ENCODE measurements at places on chromosomes 7 and 10. TPM values are rescaled to one million over a fixed set of nuclear protein-coding genes. Genes with fewer than 3 reads are reported as not detected.

DNA sequence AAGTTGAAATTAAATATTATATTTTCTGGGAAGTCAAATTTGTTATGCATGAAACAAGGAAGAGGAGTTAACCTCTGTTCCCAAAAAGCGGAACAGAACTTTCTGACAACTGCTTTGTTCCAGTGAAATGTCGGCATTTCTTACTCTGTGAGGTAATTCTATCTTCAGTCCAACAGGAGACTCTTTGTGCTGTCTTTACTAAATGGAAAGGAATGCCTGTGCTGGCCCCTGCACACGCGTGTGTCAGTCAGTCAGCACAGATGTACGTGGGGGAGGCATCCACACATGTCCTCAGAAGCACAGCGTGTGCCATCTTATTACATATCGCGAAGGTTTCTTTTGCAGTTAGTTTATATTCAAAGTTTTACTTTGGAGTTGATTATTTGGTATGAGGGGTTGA, 37.5 kb downstream of the NET1 start:
- DNase-seq = no peak

GRCh38 chr7:115136796-115137443, 215.0 kb downstream of the MDFIC start:
- DNase-seq = no peak

- no peak for DNase-seq
Measured at GRCh38 chr7:84701524-84702306, 485.1 kb downstream of the SEMA3D start.

DNA sequence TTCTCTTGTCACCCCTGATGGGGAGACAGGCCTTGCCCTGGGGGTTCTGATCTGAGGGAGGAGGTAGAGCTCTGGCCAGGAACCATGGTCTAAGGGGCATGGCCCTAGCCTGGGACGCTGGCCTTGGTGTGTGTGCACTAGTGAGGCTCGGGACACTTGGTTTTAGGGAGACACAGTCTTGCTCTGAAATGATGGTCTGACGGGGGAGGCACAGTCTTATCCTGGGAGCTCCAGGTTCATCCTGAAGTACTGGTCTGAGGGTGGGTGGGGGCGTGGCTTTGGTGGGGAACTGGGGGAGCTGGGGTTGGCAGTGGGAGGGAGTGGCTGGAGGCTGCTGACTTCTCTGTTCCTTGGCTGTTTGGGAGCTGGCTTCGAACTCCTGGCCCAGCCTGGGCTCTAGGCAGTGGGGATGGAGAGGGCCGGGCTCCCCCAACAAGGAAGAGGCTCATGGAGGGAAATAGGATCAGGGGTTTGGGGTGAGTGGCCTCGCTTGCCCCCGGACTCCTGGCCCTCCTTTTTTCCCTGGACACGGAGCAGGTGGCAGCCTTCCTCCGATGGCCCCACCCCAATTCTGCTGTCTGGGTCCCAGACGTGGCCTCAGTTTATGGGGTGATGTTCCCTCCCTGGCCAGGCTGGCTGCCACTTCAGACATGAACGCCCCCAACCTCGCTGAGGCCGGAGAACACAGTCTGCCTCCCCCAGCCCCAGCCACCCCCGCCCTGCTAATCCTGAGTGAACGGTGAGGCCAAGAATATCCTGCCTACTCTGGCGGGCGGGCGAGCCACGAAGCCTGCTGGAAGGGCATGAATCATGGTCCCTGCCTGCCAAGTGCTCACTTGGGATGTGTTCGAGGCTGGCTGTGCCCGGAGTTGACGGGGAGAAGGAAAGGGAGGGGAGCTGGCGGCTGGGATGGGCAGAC, 43.5 kb downstream of the TMEM270 start:
- no peak for DNase-seq

DNA sequence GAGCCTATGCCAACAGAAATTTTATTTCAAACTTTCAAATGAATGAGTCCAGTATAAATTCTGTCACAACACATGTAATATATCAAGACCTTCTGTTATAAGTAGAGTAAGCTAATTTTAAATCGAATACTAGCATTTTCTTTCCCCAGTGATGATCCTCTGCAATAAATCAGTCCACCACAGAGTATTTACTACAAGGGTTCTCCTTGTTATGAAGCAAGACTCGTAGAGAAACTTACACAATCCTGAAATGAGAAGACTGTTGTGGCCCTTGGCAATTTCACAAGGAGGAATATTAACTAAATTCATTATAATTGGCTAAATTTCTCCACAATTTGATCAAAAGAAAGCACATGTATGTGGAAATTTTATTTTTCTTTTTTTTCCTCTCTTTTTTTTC, 312.4 kb upstream of the DGKB start:
- DNase-seq = no peak

Gene ADCY1
- total RNA-seq = 1.3 TPM

GRCh38 chr10:28849309-28849708, 172.0 kb downstream of the BAMBI start:
- no peak for DNase-seq

DNA sequence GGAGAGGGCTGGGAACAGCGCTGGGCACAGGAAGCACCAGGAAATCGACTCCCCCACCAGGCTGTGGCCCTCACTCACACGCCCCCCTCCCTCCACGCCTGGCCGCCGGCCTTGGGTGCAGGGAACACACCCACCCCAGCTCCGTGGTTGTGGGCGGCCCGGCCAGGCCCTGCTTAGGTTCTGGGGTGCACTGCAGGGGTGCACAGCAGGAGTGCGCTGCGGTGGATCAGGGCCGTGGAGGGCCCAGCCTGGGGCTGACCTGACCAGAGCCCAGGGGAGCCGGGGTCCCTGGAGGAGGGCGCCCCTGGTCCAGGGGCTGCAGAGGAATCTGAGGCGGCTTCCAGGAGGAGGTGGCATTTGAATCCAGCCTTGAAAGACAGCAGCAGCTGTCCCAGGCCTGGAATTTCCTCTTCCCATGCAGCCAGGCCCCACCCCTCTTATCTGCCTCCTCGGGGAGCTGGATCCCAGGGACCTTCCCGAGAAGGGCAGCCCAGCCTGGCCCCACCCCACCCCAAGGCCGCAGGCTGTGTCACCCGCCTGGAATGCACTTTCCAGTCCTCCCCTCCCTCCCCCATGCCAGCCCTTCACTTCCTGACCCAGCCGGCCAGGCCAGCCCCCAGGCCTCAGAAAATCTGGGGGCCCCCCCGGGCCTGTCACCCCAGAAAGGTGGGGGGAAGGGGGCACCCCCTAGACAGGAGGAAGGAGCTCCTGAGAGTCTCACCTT, 18.4 kb upstream of the PDGFA start:
- DNase-seq = no peak

DNA sequence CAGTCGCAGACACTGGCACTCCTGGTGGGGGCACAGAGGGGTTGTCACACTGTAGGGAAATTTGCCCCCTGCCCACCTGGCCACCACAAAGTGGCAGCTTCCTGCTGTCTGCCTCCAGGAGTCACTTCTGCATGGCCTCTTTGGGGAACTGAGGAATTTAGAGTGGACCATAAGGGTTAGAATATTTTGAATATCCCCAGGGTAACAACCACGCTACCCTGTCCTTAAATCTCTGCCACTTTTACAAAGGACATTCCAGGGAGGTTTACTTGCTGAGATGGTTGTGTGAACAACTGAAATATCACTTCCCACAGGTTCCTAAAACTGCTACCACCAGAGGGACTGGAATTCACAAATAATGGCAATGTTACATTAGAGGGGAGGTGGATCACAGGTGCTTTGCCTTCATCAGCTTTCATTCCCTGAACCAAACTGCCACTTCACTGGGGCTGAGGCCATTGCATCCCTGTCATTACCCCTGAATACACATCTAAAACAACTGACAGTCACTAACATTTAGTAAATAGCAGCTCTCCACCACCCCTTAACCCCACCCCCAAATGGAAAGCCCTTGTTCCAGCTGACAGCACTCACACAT, 88.1 kb upstream of the IFRD1 start:
- no peak for DNase-seq

- no peak for DNase-seq
Measured at GRCh38 chr7:2821842-2822507, 22.1 kb downstream of the GNA12 start.

Measured in CD8-positive, alpha-beta memory T cell (primary cell).